ENCODE measurements at places on chromosomes 7 and 10. TPM values are rescaled to one million over a fixed set of nuclear protein-coding genes. Genes with fewer than 3 reads are reported as not detected.
A peak's percentile ranks its signal among the peaks of the same experiment; 100 is the strongest.

PNLIPRP3 gene
- not detected for total RNA-seq

PIK3AP1 gene
- total RNA-seq = 5.7 TPM

TCF7L2 gene
- total RNA-seq = 0.60 TPM

CPVL gene
- total RNA-seq = 1.8 TPM

LFNG gene
- 105 TPM for total RNA-seq

ZP3 gene
- total RNA-seq = 6.7 TPM

OR13A1 gene
- total RNA-seq = not detected

CYP3A7 gene
- total RNA-seq = not detected

ASB10 gene
- not detected for total RNA-seq

- DNase-seq = no peak
These were observed 15.9 kb downstream of the FKBP6 start for GRCh38 chr7:73343671-73344380.

GRCh38 chr10:22333167-22333974 lies 11.9 kb upstream of the SPAG6 start:
- peak; percentile 37 for DNase-seq

DNA sequence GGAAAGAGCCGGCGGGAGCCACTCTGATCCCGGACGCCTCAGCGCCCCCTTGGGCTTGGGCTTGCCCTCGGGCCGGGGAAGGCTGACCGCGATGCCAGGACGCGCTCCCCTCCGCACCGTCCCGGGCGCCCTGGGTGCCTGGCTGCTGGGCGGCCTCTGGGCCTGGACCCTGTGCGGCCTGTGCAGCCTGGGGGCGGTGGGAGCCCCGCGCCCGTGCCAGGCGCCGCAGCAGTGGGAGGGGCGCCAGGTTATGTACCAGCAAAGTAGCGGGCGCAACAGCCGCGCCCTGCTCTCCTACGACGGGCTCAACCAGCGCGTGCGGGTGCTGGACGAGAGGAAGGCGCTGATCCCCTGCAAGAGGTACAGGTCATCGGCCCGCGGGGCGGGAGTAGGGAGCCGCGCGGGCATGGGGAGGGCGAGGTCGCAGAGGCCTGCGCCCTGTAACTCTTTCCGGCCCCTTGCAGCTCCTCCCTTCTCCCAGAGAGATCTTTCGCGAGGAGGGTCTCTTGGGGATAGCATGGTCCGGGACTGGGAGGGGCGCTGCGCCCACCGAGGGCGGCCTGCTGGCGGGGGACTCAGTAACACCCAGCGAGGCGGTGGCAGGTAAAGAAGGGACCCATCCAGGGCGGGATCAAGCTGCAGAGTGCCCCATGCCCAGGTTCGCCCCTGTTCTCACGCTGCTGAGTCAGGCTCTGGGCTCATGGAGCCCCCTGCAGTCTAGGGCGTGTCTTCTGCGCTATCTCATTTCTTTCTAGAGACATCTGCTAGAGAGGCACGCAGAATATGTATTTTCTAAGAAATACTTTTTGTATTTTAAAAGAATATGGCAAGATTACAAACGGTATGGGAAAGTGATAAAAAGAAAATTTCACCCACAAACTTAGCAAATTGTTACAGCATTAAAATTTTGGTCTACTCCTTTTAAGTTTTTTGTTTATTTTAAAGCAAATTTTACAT lies 687 bp downstream of the EPDR1 start:
- DNase-seq = no peak

DNA sequence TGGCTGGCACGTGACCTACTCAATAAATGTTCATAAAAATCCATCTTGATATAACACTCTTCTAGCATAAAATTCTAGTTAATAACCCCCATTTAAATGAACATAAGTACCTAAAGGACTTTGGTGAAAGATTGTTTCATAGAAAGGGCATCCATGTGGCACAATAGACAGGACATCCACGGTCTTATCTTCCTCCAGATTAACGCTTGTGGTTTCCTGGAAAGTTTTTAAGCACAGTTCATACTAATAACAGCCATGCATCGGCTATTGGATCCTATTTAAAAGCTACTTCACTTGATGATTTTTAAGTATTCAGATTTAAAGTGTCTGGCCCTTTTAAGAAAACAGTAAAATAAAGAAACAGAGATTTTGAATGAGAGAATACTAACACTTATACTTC lies 288.3 kb downstream of the AHR start:
- no peak for DNase-seq

GRCh38 chr10:31242902-31243301 lies 76.1 kb upstream of the ZEB1 start:
- peak; percentile 38 for DNase-seq

DNA sequence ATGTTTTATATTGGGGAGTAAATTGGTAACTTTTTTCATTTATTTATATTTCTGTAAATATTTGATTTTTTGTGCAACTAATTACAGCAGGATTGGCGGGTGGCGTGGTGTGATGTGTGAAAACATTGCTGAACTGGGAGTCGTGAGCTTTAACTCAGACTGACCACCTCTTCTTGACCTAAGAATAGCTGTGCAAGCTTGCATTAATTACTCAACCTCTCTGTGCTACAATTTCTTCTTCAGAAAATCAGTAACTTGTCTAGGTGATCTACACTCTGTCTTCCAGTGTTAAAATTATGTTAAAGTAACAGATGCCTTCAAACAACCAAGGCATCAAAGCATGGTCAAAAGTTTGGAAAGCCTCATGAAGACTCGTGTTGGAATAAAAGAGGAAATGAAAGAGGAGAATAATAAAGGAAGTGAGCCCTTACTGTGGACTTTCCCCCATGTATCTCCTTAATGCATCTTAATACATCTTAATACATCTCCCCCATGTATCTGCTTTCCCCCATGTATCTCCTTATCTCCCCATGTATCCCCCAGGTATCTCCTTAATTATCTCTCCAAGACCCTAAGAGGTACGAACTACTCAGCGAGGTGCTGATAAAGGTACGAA lies 71.2 kb downstream of the SVIL start:
- DNase-seq = no peak

- DNase-seq = no peak
These were observed 39.2 kb downstream of the TOMM7 start for GRCh38 chr7:22783421-22783820.

DNA sequence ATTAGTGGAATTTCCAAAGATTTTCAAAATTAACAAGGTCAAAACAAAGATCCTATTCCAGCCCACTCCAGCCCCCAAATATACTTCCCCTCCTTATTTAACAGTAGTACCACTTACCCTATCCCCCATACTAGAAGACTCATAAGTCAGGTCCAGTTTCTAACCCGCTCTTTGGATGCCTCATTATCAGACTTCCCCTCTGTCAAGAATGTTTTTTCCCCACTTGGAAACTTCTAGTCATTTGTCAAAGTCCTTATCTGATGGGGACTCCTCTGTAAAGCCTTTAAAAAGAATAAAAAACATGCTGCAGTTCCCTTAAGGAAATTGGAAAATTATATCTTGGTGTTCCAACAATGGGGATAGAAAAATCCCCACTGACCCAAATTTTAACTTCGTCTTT lies 70.1 kb downstream of the IMMP2L start:
- no peak for DNase-seq

DNA sequence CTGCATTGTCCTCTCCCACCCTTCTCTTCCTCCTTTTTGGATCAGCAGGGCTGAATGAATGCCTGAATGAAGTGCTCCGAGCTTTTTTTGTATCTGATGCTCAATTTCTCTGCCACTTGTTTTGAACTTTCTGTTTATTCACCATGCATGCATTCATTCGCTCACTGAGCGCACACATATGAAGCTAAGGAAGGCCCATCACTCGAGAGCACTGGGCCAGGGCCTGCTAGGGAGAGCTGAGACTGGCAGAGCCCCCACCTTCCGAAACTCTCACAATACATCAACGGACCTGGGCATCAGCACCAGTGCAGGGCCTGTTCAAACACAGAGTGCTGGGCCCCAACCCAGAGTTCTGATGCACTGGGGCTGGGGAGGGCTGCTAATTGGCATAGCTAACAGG lies 45.7 kb downstream of the RPS24 start:
- DNase-seq = no peak

- DNase-seq = no peak
These were observed 86.9 kb upstream of the ADAM12 start for GRCh38 chr10:126475074-126475691.

GRCh38 chr10:16440396-16441133 lies 3.8 kb downstream of the PTER start:
- peak; percentile 21 for DNase-seq

DNA sequence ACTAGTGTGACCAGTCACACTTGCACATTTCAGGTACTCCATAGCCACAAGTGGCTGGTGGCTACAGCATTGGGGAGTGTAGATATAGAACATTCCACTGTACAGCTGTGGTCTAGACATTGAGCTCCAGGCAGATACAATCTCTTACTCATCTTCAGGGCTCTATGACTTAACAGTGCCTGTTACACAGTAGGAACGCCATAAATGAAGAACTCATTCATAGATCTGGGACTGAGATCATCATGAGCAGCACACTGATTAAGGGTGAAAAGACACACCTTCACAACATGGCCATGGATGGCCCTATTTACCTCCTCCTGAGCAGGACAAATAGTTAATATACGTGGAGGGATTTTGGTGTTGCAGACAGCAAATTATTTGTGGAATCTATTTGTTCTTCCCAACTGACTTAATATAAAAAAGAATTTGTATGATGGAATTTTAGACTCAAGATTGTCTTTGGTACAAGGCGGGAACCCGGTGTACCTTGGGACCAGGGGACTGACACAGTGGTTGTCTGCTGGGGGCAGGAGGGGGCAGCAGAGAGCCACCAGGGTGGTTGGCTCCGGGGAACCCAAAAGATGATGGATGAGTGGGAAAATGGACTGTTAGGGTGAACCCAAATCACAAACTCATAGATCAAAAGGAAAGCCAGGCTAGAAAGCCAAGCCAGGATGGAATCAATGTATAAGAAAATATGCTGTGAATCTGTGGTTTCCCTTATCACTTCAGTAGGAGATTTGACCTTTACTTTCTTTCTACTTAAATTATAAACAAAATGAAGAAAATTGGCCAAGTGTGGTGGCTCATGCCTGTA lies 24.3 kb upstream of the CPA2 start:
- DNase-seq = peak; percentile 53

- no peak for DNase-seq
These were observed 86.4 kb downstream of the PRPF18 start for GRCh38 chr10:13673156-13673555.

DNA sequence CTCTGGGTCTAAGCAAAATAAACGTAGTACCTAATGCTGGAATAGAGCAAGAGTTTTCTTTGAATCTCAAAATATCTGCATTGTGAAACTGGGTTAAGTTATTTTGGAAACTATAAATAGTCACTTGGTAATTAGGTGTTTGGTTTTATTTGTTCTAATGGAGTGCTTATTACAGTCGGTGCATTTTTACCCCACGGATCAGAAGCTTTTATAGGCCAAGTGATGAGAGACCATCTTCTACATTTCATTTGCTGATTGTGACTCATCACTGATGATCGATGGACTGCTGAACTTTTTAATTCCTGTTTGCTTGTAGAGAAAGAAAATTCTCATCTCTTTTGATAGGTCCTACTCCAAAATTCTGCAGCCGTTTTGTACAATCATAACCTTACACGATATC lies 28.2 kb downstream of the MGMT start:
- no peak for DNase-seq

- no peak for DNase-seq
These were observed 5.0 kb upstream of the TNRC18 start for GRCh38 chr7:5428478-5429252.

- DNase-seq = no peak
These were observed 274.9 kb downstream of the SDK1 start for GRCh38 chr7:3575753-3576531.

DNA sequence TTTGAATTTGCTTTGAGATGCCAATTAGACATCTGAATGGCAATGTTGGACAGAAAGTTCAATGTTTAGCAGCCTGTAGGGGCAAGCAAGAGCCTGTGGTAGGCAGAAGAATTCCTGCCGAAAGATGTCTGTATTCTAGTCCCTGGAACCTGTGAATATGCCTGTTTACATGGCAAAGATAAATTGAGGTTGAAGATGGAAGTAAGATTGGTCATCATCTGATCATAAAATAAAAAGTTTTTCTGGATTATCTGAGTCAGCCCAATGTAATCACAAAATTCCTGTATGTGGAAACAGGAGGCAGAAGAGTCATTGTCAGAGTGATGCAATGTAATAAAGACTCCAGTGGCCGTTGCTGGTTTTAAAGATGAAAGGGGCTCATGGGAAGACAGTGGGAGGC lies 430.5 kb downstream of the MDFIC start:
- no peak for DNase-seq

GRCh38 chr7:73969991-73970390 lies 58.0 kb upstream of the ELN start:
- peak; percentile 5 for DNase-seq
